Stimulated activated naive B cell treated with anti-CD40 and anti-IgM and Interleukin-4, amounts not matched to agents 10 μg/mL and 1 μg/mL and 100 μg/mL, for 72 hours (primary cell): ENCODE measurements at places on chromosomes 7 and 10.
A peak's percentile ranks its signal among the peaks of the same experiment; 100 is the strongest.

DNA sequence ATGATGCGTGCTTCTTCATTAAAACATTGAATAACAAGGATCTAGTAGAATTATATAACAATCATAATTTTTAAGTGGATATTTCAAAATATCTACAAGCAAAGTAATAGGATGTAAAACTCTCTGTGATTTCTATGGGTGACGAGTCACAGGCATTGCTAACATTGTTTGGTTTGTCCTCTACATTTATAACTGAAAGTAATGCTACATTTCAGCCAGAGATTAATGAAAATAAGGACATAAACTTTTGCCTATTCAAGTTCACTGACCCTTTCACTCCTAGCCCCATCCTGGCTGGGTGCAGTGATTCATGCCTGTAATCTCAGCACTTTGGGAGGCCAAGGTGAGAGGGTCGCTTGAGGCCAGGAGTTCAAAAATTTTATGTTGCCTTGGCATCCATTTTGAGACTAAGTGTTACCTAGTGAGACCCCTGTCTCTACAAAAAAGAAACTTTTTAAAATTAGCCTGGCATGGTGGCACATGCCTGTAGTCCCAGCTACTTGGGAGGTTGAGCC lies 38.4 kb upstream of the HSPA12A start:
- H3K36me3 ChIP-seq, result no peaks in the 10 kb centered on the region
- H3K27ac ChIP-seq, result no peak overlapping the region
- H3K4me1 ChIP-seq, result no peaks in the 10 kb centered on the region
- DNase-seq, result no peak
- H3K4me3 ChIP-seq, result no peak overlapping the region

- no peaks in the 10 kb centered on the region for H3K36me3 ChIP-seq
- no peaks in the 10 kb centered on the region for H3K4me1 ChIP-seq
- H3K4me3 ChIP-seq, result no peak overlapping the region
These were observed 30.4 kb upstream of the BMPER start for GRCh38 chr7:33874943-33875342.

DNA sequence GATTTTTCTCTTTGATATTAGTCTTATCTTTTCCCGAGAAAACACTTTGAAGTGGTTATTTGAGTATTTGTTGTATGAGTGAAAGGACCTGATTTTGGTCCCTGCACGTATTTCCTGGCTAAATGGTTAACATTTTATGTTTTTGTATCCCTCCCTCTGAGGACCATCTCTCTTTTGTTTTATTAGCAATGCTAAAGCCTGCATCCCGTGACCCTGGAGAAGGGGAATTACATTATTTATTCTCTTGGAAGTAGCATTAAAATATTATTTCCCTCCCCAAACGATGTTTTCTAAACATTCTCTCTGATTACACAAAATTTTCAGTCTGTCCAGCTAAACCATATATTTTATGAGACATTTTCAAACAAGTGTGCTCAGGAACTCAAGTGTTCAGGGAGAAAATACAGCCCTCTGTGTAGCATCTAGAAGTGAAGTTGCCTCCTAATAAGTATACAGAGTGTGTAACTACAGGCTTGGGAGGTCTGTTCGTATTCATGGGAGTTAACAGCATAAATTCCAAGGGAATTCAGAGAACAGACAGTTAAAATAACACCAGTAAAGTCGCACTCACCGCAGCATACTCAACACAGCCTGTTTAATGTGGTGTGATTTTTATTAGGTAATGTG lies 163.8 kb upstream of the NPVF start:
- H3K27me3 ChIP-seq, result peaks cover 28% of the 10 kb centered on the region
- no peaks in the 10 kb centered on the region for H3K36me3 ChIP-seq
- no peaks in the 10 kb centered on the region for H3K4me1 ChIP-seq
- H3K4me3 ChIP-seq, result no peak overlapping the region
- no peak overlapping the region for H3K27ac ChIP-seq

GRCh38 chr7:81080553-81080952 lies 161.7 kb upstream of the SEMA3C start:
- H3K27ac ChIP-seq, result no peak overlapping the region
- no peaks in the 10 kb centered on the region for H3K27me3 ChIP-seq
- H3K4me3 ChIP-seq, result no peak overlapping the region
- no peaks in the 10 kb centered on the region for H3K4me1 ChIP-seq
- H3K36me3 ChIP-seq, result no peaks in the 10 kb centered on the region

GRCh38 chr7:159108491-159108890 lies 36.2 kb downstream of the VIPR2 start:
- no peak overlapping the region for H3K27ac ChIP-seq
- no peak overlapping the region for H3K4me3 ChIP-seq
- no peaks in the 10 kb centered on the region for H3K4me1 ChIP-seq
- no peak for DNase-seq
- peaks cover 15% of the 10 kb centered on the region for H3K27me3 ChIP-seq

GRCh38 chr7:42350801-42351200 lies 113.8 kb upstream of the GLI3 start:
- no peaks in the 10 kb centered on the region for H3K36me3 ChIP-seq
- no peaks in the 10 kb centered on the region for H3K4me1 ChIP-seq
- no peak overlapping the region for H3K4me3 ChIP-seq
- no peak overlapping the region for H3K27ac ChIP-seq
- no peak for DNase-seq
- peaks cover 7% of the 10 kb centered on the region for H3K27me3 ChIP-seq

DNA sequence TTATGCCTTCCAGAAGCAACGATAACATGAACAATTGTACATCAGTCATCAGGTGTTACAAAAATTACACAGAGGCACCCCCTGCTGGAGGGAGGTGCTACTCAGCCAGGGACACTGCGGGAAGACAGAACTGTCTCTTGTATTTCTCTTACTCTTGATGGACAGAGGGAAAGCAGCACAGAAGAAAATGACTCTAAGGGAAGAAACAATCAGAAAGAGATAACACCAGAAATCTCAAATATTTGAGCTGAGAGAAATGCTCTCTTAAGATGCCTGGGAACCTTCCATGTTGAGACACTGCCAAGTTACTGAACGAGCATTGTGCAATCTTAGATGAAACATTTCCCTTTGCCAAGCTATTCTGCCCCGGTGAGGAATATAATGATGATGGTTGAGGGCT lies 227.6 kb upstream of the NPSR1 start:
- no peaks in the 10 kb centered on the region for H3K4me1 ChIP-seq
- H3K4me3 ChIP-seq, result no peak overlapping the region
- no peaks in the 10 kb centered on the region for H3K36me3 ChIP-seq
- DNase-seq, result no peak

- no peaks in the 10 kb centered on the region for H3K4me1 ChIP-seq
- no peaks in the 10 kb centered on the region for H3K27me3 ChIP-seq
- no peak for DNase-seq
- H3K27ac ChIP-seq, result no peak overlapping the region
- H3K4me3 ChIP-seq, result no peak overlapping the region
These were observed 48.1 kb downstream of the CD36 start for GRCh38 chr7:80686576-80686975.

- H3K36me3 ChIP-seq, result no peaks in the 10 kb centered on the region
- no peak overlapping the region for H3K27ac ChIP-seq
- H3K4me1 ChIP-seq, result no peaks in the 10 kb centered on the region
- peaks cover 60% of the 10 kb centered on the region for H3K27me3 ChIP-seq
- no peak for DNase-seq
- no peak overlapping the region for H3K4me3 ChIP-seq
These were observed 22.8 kb upstream of the EN2 start for GRCh38 chr7:155435110-155435509.

- peak; percentile 65 for DNase-seq
- H3K27me3 ChIP-seq, result no peaks in the 10 kb centered on the region
- peak overlapping the region; percentile 45 for H3K4me3 ChIP-seq
- H3K4me1 ChIP-seq, result peaks cover 53% of the 10 kb centered on the region
- H3K36me3 ChIP-seq, result peaks cover 8% of the 10 kb centered on the region
- H3K27ac ChIP-seq, result peak overlapping the region; percentile 95
These were observed 5.5 kb upstream of the LAMB4 start for GRCh38 chr7:108135446-108136190.

GRCh38 chr7:44216019-44216418 lies 15.2 kb downstream of the YKT6 start:
- no peak for DNase-seq
- no peak overlapping the region for H3K4me3 ChIP-seq
- peaks cover 29% of the 10 kb centered on the region for H3K36me3 ChIP-seq
- peaks cover 14% of the 10 kb centered on the region for H3K4me1 ChIP-seq
- H3K27me3 ChIP-seq, result no peaks in the 10 kb centered on the region

- DNase-seq, result no peak
- H3K27me3 ChIP-seq, result no peaks in the 10 kb centered on the region
- no peaks in the 10 kb centered on the region for H3K4me1 ChIP-seq
- no peak overlapping the region for H3K4me3 ChIP-seq
- H3K36me3 ChIP-seq, result no peaks in the 10 kb centered on the region
These were observed 18.6 kb downstream of the MAGI2 start for GRCh38 chr7:79434867-79435266.

- H3K4me3 ChIP-seq, result no peak overlapping the region
- no peaks in the 10 kb centered on the region for H3K36me3 ChIP-seq
- H3K4me1 ChIP-seq, result no peaks in the 10 kb centered on the region
- H3K27me3 ChIP-seq, result no peaks in the 10 kb centered on the region
- no peak for DNase-seq
- no peak overlapping the region for H3K27ac ChIP-seq
These were observed 337.3 kb upstream of the MAGI2 start for GRCh38 chr7:79790656-79791262.

DNA sequence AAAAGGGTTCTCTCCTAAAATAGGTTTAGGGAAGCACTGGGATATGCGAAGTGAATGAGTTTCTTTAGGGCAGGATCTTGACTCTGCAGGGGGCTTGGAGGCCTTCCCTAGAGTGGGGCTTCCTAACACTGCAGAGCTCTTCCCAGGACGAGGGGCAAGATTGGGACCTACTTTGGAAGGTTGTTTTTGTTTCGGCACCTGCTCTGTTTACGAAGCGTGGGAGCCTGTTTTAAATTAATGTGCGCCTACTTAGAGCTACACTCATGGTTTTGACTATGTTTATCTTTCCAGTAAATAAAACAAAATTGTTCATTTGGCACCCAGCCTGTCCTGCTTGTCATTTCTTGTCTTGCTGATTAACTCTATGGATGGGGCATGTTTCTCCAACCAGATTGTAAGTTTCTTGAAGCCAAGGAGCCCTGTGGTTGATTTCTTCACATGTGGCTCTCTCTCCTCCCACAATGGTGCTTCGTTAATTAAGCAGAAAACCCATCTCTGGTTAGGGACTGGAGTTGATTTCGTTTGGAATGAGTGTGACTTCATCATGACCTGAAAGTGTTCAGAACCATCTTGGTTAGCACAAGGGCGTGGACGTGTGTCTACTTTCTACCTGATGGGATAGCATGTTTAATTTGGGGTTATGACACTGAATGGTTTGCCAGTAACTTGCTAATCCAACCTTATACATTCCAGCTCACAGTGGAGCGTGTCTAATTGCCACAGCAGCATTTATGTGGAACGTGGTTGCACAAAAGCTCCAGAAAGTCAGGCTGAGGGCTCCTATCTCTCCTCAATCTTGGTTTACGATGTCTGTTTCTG lies 98.1 kb downstream of the TCF7L2 start:
- peaks cover 7% of the 10 kb centered on the region for H3K4me1 ChIP-seq
- no peak overlapping the region for H3K27ac ChIP-seq
- DNase-seq, result no peak
- H3K36me3 ChIP-seq, result no peaks in the 10 kb centered on the region
- peaks cover 14% of the 10 kb centered on the region for H3K27me3 ChIP-seq

DNA sequence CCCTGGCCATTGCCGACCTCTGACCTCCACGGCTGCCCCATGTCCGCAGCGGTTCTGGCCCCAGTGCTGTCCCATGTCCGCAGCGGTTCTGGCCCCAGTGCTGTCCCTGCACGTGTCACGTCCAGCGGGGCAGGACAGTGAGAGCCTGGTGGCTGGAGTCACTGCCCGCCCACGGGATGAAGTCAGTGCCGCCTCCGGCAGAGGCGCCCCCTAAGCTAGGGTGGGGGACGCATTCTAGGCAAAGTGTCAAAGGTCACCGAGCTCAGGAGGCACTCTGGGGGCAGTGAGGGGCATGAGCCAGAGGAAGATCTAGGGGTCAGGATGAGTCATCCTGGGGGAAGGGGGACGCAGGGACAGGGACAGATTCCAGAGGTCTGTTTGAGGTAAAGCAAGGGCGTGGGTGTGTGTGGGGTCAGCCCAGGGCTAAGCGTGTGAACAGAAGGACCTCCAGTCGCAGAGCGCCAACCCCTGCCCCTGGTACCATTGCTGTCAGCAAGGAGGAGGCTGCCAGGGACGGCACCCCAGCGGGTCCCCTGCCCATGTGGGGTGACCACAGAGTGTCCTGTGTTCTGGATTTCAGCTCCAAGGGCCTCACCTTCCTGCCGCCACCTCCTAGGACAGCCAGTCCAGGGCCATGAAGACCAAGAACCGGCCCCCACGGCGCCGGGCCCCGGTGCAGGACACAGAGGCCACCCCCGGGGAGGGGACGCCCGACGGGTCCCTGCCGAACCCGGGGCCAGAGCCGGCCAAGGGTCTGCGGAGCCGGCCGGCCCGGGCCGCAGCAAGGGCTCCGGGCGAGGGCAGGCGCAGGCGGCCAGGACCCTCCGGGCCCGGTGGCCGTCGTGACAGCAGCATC lies 665 bp downstream of the BHLHA15 start:
- H3K4me1 ChIP-seq, result peaks cover 3% of the 10 kb centered on the region
- peak overlapping the region; percentile 67 for H3K27ac ChIP-seq
- peaks cover 15% of the 10 kb centered on the region for H3K36me3 ChIP-seq
- DNase-seq, result no peak

GRCh38 chr7:6563936-6564770 lies 12.9 kb upstream of the GRID2IP start:
- H3K4me1 ChIP-seq, result peaks cover 2% of the 10 kb centered on the region
- H3K27me3 ChIP-seq, result peaks cover 5% of the 10 kb centered on the region
- no peak overlapping the region for H3K27ac ChIP-seq
- H3K4me3 ChIP-seq, result no peak overlapping the region
- DNase-seq, result no peak

DNA sequence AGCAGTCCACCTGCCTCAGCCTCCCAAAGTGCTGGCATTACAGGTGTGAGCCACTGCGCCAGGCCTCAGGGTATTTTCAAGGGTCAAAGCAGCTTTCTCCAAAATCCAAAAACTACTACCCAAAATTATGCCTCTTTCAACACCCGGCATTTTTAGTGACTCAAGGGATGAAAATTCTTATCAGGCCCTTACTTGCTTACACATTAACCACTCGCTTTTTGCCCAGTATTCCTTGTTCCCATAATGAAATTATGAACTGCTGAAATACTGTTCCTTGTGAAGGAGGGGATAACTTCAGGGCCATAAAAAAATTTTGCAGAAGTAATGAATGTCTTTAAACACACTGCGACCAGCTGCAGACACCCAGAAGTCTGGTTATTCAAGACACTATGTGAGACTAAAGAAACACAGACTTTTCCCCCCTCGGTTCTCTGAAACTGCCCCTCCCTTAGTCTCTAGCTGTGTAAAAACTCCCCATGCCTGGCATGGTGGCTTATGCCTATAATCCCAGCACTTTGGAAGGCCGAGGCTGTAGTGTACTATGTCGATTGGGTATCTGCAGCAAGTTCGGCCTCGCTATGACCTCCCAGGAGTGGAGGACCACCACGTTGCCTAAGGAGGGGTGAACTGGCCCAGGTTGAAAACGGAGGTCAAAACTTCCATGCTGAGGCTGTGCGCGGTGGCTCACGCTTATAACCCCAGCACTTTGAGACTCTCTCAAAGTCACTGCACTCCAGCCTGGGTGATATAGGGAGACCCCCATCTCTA lies 12.0 kb downstream of the FXYD4 start:
- peaks cover 30% of the 10 kb centered on the region for H3K36me3 ChIP-seq
- no peak overlapping the region for H3K4me3 ChIP-seq
- DNase-seq, result no peak
- peak overlapping the region; percentile 44 for H3K27ac ChIP-seq

GRCh38 chr7:134504660-134505164 lies 22.7 kb upstream of the AKR1B10 start:
- peaks cover 20% of the 10 kb centered on the region for H3K27me3 ChIP-seq
- H3K27ac ChIP-seq, result no peak overlapping the region
- H3K4me1 ChIP-seq, result no peaks in the 10 kb centered on the region
- DNase-seq, result no peak
- H3K4me3 ChIP-seq, result no peak overlapping the region
